ENCODE measurements at places on chromosomes 6 and 20. TPM values are rescaled to one million over a fixed set of nuclear protein-coding genes. Genes with fewer than 3 reads are reported as not detected.

Gene FAXC
- 0.34 TPM for total RNA-seq

Gene CTAGE9
- total RNA-seq, result not detected

Gene CTSZ
- total RNA-seq, result 250 TPM

Gene TOX2
- total RNA-seq, result 1.5 TPM

Gene PEX7
- 5.9 TPM for total RNA-seq

Gene TREML1
- total RNA-seq, result not detected

Gene APOM
- 0.37 TPM for total RNA-seq

Gene RBPJL
- total RNA-seq, result not detected

Gene ASIP
- total RNA-seq, result not detected

Gene SDC4
- total RNA-seq, result 79.3 TPM

Gene PERP
- 24.8 TPM for total RNA-seq

Gene ALDH8A1
- 0.37 TPM for total RNA-seq

Gene AMD1
- total RNA-seq, result 64.0 TPM

Gene ALDH5A1
- total RNA-seq, result 1.0 TPM

Gene PLCB1
- 18.0 TPM for total RNA-seq

Gene FOXQ1
- not detected for total RNA-seq

Gene WFDC2
- total RNA-seq, result not detected

Gene ECT2L
- not detected for total RNA-seq

Gene GABRR2
- 0.14 TPM for total RNA-seq

Gene RPRD1B
- 17.7 TPM for total RNA-seq

Gene YIPF3
- total RNA-seq, result 135 TPM

Gene EXOC2
- 62.9 TPM for total RNA-seq

Gene RAET1L
- total RNA-seq, result not detected

Gene EPHA7
- total RNA-seq, result under 0.01 TPM

Gene SLC35D3
- not detected for total RNA-seq

Gene ENPP4
- 4.9 TPM for total RNA-seq

Gene FERMT1
- 0.28 TPM for total RNA-seq

Gene EDN1
- total RNA-seq, result 438 TPM

Gene NKAPL
- total RNA-seq, result 1.1 TPM

Gene PBX2
- 62.3 TPM for total RNA-seq

Gene HMGN3
- 69.3 TPM for total RNA-seq

Gene ZBTB46
- total RNA-seq, result 41.2 TPM

Gene FOXC1
- total RNA-seq, result 12.1 TPM
